ENCODE measurements at places on chromosomes 11 and 22.
A peak's percentile ranks its signal among the peaks of the same experiment; 100 is the strongest.

DNA sequence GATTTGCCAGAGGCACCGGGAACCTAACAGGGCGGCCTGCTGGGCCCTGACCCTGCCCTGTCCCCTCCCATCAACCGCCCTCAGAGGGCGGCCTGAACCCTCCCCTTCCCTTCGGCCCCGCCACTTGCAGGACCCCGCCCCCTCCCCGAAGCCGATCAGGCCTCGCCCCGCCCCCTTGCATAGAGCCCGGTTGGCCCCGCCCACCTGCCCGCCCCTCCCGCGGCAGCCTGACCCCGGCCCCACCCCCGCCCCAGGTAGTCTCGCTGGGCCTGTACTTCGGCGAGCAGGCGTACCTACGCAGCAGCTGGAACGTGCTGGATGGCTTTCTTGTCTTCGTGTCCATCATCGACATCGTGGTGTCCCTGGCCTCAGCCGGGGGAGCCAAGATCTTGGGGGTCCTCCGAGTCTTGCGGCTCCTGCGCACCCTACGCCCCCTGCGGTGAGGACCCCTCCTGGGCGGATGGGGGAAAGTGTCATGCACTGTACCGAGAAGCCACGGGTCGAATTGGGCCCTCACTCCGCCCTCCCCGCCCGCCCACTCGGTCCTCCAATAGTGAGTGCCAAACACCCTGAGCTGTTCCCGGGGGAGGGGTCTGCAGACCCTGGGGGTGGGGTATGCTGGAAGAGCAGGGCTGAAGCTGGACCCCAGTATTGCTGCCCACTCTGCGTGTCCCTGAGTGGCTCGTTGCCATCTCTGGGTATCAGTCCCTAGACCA, 94.1 kb downstream of the CACNA1I start:
- peak; percentile 22 for DNase-seq

DNA sequence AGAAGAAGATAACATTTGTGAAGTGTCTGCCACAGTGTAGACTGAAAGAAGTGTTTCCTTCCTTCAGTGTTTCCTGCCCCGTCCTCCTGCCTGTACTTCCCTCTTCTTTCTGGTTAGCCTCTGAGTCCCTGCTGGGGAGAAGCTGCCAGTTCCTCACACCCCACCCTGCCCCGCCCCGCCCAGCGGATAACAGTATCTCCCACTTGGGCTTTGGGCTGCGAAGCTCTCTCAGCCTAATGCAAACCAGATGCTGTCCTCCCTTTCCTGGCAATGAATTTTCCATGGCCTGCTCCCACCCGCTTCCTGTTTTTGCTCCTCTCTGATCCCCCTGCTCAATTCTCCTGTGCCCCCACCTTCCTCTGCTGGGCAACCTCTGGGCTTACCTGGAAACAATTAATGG, 5.2 kb upstream of the RAB3IL1 start:
- no peak for DNase-seq

DNA sequence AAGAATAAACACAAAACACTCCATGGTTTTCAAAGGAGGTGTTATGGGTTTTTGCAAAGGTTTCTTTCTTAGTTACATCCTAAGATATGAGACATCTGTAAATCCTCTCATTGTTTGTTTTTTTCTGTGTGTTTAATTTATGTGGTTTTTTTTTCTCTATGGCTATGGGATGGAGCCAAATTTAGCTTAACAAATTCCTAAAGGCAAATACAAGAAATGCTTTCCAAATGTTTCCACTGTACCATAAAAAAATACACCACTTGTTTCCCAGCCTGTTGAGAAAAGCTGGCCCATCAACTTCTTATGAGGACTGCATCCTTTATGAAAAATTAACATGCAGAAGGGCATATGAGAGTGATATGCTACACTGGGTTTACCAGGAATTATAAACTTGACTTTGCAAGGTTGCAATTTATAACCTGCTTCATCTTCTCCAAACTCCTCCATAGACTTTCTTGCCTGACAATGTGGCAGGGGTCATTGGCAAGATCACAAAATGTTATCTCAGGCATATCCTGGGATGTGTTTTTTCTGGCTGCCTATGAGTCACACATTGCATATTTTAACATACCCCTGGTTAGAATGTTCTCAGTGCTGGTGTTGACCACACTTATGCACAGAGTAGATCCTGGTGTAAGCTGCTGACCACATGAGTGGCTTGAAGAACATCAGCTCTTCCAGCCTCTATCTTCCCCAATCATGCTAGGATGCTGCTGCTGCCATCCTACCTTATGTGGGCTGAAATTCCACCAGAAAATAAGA, 137.6 kb upstream of the TTC12 start:
- no peak for DNase-seq

DNA sequence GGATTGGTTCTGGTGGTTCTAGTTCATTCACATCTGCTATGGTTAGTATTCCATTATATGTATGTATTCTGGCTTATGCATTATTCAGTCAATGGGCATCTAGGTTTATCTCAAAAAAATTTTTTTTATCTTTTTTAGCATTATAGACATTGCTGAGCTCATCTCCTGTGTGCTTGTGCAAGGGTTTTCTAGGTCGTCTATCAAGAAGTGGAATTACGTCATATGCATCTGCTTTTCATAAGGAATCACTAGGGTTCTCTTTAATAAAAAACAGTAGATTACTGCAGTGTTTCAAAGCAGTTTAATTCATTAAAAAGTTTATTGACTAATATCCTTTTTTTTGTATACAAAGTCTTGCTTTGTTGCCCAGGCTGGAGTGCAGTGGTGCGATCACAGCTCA, 21.3 kb downstream of the TBC1D22A start:
- DNase-seq = no peak

GRCh38 chr11:21911061-21911460, 281.8 kb upstream of the ANO5 start:
- DNase-seq = no peak

GRCh38 chr11:83151274-83151977, 5.5 kb upstream of the PCF11 start:
- DNase-seq = no peak

DNA sequence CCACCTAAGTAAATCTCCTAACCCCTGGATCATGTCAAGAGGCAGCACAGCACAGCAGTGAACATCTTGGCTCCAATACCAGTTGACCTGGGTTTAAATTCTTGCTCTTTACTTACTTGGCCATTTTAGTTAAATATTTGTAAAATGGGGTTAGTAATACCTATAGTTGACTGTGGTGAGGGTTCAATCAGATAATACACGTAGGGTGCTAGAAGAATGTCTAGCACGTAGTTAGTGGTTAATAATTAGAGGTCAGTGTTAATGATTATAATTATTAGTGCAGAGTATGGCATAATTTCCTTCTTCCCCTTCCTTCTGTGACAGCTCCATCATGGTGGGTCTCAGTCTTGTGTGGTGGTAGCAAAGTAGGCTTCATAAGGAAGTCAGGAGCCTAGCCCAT, 520.8 kb downstream of the INSC start:
- no peak for DNase-seq

DNA sequence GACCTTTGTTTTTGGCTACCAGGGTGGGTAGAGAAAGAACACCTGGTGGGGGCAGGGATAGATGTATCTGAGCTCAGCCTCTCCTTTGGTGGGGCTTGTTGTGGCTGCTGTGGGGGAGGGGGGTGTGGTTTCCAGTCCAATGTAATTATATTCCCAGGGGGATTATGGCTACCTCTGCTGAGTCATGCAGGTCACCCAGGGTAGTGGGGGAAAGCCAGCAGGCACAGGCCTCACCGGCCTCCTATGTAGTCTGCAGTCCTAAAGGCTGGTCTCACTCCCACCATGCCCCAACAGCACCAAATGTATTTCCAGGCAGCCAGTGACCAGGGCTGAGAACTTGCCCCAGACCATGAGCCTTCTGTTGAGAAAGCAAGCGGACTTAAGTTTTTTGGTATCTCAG, 119.6 kb downstream of the DYNC2H1 start:
- DNase-seq = no peak

DNA sequence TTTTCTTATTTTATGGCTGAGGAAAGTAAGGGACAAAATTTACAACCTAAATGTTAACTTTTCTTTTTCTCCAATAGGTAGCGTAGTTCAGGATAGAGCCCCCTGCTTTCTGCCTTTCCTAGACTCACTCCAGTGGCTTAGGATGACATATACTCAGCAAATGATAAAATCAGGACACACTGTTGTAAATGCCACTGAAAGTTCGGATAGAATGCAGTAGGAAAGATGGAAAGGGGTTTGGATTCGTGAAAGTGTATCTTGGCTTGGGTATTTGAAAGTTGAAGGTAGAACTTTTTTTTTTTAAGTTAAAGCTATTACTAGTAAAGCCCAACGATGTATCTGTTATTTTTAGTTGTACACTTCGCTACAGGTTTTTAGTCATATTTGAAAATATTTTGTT, 2.2 kb downstream of the DYNC2H1 start:
- no peak for DNase-seq

DNA sequence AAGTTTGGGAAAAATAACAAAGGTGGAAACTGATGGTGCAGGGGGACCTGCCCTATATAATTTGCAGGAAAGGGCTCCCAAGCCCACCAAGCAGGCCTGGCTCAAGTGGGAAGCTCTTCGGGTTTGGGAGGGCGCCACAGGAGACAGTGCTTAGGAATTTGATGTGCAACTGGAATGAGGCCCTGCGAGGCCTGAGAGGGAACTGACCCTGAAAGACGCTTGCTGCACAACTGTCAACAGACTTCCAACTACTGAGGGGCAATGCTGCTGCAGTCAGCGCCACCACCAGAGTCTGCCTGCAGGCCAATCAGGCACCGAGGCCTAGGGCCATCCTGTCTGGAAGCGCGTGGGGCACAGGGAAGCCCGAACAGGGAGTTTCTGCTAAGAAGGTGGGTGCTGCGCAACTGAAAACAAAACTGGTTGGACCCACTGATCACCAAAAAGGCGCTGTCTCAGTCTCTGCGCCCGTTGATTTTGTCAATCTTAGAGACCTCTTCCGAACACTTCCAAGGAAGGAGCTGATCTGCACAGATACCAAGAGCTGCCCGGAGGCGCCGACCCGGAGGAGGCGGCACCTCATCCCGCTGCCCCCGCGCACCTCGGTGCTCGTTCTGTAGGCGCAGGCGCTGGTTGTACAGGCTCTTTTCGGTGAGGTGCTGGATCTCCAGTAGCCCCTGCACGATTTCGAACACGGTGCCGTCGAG, 667 bp downstream of the DGCR6L start:
- DNase-seq = no peak

- DNase-seq = no peak
Observed at GRCh38 chr11:69249311-69250185, 44.4 kb upstream of the MYEOV start.

- DNase-seq = no peak
Observed at GRCh38 chr11:33089776-33090175, 50.4 kb downstream of the TCP11L1 start.

GRCh38 chr22:26713823-26714449, 56.5 kb downstream of the MIAT start:
- DNase-seq = no peak

DNA sequence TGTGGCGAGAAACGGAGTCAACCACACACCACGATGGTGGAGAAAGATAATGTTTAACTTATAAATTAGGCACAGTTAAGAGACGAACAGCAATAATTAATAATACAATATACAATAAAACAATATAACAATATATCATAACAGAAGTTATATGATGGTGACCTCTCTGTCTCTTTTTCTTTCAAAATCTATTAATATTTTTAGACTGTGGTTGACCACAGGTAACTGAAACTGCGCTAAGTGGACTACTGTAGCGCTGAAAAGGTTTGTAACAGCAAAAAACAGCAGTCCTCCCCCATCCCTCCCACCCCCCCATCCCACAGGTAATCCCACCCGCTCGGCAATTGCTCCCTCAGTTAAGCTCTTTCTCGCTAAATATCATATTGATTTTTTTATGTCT, 3.6 kb upstream of the SSTR3 start:
- no peak for DNase-seq

- no peak for DNase-seq
Observed at GRCh38 chr11:126573325-126573978, 218.0 kb downstream of the ST3GAL4 start.

DNA sequence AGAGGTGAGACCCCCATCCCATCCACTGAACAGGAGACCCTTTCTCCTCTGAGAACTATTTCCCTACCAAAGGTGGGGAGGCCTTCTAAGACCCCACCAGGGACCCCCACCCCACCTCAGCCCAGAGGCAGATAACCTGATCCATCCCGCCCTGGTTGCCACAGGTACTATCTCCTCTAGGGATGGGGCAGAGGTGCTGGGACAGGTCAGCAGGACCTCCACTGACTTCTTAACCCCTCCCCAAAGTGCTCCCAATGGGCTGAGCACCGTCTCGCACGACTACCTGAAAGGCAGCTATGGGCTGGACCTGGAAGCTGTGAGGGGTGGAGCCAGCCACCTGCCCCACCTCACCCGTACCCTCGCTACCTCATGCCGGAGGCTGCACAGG, 4.3 kb downstream of the INPPL1 start:
- no peak for DNase-seq

DNA sequence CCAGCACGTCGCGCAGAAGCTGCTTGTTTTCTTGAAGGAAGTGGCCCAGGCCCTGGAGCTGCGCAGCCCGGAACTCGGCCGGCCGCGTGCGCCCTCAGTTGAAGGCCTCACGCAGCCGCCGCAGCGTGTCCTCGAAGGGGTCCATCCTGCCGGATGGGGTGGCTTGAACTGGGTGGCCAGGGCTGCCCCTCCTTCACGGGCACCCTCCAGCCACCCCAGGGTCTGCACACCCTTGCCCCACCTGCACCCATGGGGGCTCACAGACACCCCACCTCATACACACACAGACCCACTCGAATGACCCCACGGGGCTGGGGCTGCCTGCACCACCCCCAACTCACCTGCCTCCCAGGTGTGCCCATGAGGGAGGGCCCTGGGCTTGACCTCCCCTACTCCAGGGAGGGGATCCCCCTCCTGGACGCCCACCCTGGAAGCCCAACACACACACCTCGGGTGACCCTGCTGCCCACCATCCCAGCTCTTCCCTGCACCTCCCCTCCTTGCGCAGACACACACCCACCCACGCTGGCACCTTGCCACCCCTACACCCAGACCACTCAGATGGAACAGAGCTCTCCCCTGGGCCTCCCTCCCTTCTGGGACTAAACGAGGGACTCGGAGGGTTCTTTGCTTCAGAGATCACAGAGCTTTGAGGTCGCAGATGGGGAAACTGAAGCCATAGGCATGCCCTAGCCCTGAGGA, 6.8 kb downstream of the ALDH3B2 start:
- no peak for DNase-seq

GRCh38 chr11:128886406-128887124, 4.6 kb upstream of the KCNJ5 start:
- DNase-seq = no peak

DNA sequence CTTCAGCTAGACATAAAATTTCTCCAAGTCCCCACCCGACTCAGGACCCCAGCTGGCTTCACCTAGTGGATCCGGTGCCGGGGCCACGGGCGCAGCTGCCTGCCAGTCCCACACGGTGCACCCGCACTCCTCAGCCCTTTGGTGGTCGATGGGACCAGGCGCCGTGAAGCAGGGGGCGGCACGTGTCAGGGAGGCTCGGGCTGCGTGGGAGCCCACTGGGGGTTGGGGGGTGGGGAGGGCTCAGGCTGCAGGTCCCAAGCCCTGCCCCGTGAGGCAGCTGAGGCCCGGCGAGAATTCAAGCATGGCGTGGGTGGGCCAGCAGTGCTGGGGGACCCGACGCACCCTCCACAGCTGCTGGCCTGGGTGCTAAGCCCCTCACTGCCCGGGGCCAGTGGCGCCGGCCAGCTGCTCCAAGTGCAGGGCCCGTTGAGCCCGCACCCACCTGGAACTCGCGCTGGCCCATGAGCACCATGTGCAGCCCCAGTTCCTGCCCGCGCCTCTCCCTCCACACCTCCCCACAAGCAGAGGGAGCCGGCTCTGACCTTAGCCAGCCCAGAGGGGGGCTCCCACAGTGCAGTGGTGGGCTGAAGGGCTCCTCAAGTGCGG, 747.0 kb downstream of the FAM181B start:
- DNase-seq = no peak

Data from activated CD4-positive, alpha-beta T cell treated with anti-CD3 and anti-CD28 coated beads, Interleukin-2, amount 50 U/mL, for 1 hour (primary cell).